ENCODE measurements at places on chromosomes 3 and 15.

- peak; percentile 15 for DNase-seq
Observed at GRCh38 chr15:79853492-79854328, 43.1 kb downstream of the MTHFS start.

- DNase-seq: no peak
Observed at GRCh38 chr3:130795396-130795795, 48.8 kb upstream of the PIK3R4 start.

- DNase-seq: no peak
Observed at GRCh38 chr3:150348500-150348899, 59.6 kb upstream of the TSC22D2 start.

- DNase-seq: no peak
Observed at GRCh38 chr3:14210843-14211594, 32.4 kb downstream of the LSM3 start.

DNA sequence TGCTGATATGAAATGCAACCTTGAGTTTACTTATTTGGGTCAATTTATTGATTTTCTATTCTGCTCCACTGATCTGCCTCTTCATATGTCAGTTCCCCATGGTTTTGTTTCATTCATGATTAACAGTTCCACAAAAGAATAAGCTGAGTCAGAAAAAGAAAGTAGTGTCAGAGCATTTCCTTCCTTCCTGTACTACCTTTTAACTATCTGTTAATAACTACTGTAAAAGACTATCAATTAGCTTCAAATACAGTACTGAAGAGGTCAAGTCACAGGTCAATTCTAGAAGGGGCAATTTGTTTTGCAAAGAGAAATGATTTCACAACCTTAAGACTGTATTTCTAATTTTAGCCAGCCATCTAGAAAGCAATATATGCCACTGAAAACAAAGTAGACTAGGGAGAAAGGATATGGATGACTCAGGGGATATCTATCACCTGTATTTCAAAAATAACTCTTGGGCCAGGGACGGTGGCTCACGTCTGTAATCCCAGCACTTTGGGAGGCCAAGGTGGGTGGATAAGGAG, 129.5 kb downstream of the TFDP2 start:
- no peak for DNase-seq

- DNase-seq: no peak
Observed at GRCh38 chr15:36884936-36885635, 215.3 kb downstream of the MEIS2 start.

DNA sequence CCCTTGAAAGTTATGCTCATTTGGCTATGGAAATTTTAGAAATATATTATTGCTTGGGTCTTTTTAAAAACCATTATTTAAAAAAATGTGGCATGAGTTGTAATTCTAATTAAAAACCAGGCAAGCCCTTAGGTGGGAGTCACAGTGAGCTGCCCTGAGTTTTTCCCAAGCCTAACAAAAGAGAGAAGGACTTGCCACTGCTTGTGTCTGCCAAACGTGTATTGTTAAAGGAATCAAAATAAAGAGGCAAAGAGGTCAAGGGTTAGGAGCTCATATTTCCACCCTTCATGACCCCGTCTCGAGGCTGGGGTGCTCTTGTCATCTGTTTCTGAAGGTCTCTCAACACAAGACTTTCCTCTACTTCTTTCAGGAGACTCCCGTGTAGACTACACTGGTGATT, 321.1 kb downstream of the ZIC1 start:
- no peak for DNase-seq

GRCh38 chr3:18378218-18378617, 46.9 kb downstream of the SATB1 start:
- DNase-seq: no peak

- DNase-seq: no peak
Observed at GRCh38 chr3:97388774-97389173, 375.8 kb upstream of the ARL6 start.

GRCh38 chr3:37283011-37283410, 108.6 kb upstream of the LRRFIP2 start:
- no peak for DNase-seq

DNA sequence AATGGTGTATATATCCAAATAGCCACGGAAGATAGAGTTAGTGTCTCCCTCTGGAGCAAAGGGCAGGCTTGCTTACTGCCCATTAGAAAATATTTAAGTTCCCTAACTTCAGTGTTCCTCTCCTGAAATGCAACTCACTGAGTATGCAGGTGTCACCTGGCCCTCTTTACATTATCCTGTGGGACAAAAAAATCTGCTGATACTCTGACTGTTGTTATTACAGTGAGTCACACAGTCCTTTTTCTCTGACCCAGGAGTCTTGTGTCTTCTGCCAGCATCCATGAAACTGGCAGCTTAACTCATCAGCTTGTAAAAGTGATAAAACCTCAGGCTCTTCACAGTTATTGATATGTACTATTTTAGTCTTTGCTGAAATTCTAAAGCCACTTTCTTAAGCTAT, 42.2 kb upstream of the RASGRF1 start:
- no peak for DNase-seq

GRCh38 chr15:96332637-96333121, 2.2 kb downstream of the NR2F2 start:
- DNase-seq: no peak

- no peak for DNase-seq
Observed at GRCh38 chr3:197942956-197943556, 6.9 kb upstream of the RPL35A start.

DNA sequence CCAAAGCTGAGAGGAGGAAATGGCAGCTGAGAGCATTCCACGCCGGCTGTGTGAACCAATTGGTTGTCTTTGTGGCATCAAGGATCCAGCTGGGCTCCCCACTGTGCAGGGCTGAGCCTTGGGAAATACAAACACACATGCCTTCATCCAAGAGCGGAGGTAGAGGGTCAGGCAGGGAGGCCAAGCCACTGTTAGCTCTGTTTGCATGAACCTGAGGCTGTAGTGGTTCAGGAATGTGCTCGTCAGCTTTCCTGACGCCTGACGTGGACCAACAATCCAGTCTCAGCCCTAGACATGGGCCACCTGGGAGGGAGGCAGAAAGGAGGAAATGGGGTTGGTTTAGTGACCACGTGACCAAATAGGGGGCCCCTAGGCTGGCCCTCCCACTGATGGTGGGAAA, 276.9 kb downstream of the TLE3 start:
- no peak for DNase-seq

DNA sequence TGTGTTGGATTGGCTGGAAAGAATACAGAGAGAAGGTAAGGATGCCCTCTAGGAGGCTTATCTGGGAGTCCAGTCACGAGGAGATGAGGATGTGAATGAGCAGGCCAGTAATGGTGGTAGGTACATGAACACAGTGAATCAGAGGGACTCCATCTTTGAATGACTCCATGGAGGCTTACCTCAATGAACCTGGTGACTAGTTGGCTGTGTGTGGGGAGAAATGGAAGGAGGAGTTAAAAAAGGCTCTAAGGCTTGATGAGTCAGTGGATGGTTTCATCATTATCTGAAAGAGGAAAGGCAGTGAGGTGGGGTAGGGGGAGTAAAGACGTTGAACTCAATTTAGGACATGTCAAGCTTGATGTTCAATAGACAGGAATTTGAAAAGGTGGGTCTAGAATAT, 61.1 kb downstream of the KCNAB1 start:
- DNase-seq: no peak

- no peak for DNase-seq
Observed at GRCh38 chr3:189305412-189305811, 133.6 kb downstream of the TPRG1 start.

DNA sequence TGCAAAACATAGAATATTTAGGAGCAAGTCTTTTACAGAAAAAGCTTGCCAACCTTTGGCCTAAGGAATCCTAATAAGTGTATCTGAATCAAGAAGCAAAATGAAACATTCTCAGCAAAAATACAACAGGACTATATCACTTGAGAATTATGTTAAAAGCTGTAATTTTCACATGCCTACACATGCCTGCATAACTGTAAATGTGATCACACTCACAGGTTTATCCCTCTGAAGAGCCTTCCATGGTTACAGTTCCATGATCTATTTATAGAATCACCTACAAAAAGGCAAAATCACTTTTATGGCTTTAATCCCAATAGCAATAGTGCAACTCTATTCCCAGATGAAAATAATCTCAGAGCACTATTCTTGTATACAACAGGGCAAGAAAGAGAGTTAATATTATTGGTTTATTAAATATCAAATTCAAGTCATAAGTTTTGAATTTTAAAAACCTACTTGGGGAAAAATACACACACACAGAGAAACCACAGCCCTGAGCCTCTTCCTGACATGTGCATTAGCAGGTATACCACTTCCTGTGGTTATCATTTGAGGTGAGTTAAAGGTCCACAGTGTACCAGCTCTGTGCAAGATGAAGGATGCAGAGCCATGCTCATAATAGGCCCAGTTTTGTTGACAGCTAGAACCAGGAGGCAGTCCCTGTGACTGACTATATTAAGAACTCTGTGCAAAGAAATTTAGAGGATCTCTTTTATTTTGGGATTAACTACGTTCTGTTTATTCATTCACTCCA, 252.5 kb upstream of the TGFBR2 start:
- peak; percentile 12 for DNase-seq

- no peak for DNase-seq
Observed at GRCh38 chr3:69541711-69542088, 155.8 kb upstream of the FRMD4B start.

DNA sequence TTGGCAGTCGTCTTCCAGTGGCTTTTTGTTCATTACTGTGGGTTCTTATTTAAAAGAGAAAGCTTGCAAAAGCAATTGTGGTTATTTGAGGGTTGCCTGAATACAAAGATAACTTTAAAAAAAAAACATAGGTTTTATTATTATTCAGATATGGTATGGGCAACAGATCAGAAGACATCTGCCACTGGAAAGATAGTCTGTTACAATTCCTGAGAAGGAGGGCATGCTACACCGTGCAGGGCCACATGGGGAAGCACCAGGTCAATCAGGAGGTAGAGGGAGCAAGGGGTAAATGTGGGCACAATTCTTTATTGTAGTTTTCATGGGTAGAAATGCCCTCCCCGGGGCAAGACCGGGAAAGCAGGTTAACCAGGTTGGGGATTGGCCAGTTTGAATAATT, 46.5 kb downstream of the BBS4 start:
- no peak for DNase-seq

GRCh38 chr3:50364573-50365079, 5.3 kb upstream of the TMEM115 start:
- no peak for DNase-seq

GRCh38 chr3:16503191-16503776, 10.2 kb downstream of the RFTN1 start:
- no peak for DNase-seq

GRCh38 chr15:101407439-101407838, 82.1 kb downstream of the PCSK6 start:
- no peak for DNase-seq

GRCh38 chr3:43028678-43029490, 49.8 kb downstream of the GASK1A start:
- no peak for DNase-seq

GRCh38 chr3:41092844-41093243, 106.5 kb upstream of the CTNNB1 start:
- no peak for DNase-seq

- no peak for DNase-seq
Observed at GRCh38 chr3:42507761-42508335, 5.4 kb downstream of the VIPR1 start.

Data from stimulated activated CD8-positive, alpha-beta memory T cell treated with anti-CD3 and anti-CD28 coated beads, Interleukin-2, amount 100 ng/mL, for 1 hour (primary cell).